Left lung (tissue), 14 donors: ENCODE measurements at places on chromosomes 7 and 10. TPM values are rescaled to one million over a fixed set of nuclear protein-coding genes. Genes with fewer than 3 reads are reported as not detected.

Gene PBLD
- 2.1 TPM for total RNA-seq

Gene CYP3A4
- total RNA-seq: not detected

Gene SEMA3A
- 12.3 TPM for total RNA-seq

Gene GNGT1
- not detected for total RNA-seq

Gene CLEC2L
- total RNA-seq: 0.23 TPM

Gene BCL7B
- 46.0 TPM for total RNA-seq

Gene GOLGA7B
- total RNA-seq: 1.9 TPM

Gene PLPP4
- total RNA-seq: 0.67 TPM

Gene CTNNA3
- not detected for total RNA-seq

Gene UTF1
- total RNA-seq: not detected

Gene PRXL2A
- total RNA-seq: 50.1 TPM

Gene PTF1A
- not detected for total RNA-seq

Gene AZGP1
- total RNA-seq: 40.3 TPM

Gene ELMO1
- total RNA-seq: 18.2 TPM

Gene METTL27
- total RNA-seq: 1.5 TPM

Gene LRRC61
- total RNA-seq: 9.0 TPM

Gene HOXA2
- 1.4 TPM for total RNA-seq

Gene STEAP4
- 149 TPM for total RNA-seq

Gene NME8
- total RNA-seq: 0.32 TPM
